Fibroblast of upper back skin (primary cell): ENCODE measurements at places on chromosomes 2 and 18.

DNA sequence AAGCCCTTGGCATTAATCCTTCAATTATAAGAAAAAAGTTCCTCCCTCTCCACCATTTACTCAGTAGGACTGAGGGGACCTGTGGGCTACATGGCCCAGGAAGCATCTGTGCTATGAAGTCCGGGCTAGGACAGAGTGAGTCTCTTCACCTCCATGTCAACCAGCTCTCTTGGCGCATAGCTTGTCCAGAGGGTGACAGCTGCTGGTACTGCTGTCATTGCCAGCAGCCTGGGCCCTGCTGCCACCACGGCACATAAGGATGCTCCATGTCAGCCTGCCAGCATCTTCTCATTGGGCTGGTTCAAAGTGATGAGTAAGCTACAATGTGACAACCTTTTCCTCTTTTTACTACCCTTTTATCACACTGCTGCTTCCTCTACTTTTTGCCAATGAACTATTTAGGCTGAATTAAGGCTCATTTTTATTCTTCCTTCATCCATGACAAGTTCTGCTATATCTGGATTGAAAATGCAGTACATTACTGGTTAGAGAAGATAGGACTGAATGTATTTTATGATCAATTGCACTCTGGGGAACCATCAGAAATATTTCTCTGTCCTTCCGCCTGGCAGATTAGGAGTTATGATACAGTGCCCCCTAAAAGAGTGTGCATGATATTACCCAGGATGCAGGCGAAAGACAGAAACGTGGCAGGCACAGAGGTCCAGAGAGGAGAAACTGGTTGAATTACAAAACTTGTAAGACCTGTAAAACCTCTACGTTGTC, 258.9 kb upstream of the TNP1 start:
- no peak for DNase-seq

GRCh38 chr18:63074981-63075404, 244.6 kb downstream of the BCL2 start:
- peak; percentile 49 for DNase-seq

- no peak for DNase-seq
Observed at GRCh38 chr2:127348426-127349000, 39.3 kb downstream of the MAP3K2 start.

DNA sequence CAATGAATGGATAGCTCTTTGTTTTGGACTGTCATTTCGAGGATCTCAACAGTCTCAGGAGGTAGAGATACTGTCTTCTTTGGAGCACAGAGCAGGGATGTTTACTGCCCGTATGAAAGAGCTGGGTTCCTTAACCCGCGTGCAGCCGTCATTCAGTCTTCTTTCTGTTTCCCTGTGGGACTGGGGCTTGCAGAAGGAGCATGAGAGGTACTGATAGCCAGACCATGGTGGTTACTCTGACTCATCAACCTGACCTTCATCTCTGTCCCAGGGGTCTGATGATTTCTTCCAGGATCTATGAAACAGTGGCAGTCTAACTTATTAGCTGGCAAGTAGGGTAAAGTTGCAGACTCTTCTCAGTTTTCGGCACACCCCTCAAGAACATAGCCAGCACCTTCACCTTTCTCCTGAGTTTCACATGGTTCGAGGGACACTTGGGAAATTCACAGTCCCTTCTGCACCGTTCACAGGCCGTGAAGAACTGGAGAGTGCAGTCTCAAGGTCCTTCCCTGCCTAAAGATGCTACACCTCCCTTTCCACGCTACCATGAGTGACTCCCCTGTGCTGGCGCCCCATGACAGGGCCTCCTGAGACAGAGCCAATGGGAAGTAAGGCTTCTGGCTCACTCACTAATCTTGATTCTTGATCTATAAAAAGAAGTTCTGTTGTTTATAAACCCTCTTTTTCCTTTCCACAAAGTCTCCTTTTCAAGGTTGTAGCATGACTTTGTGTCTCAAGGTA, 226.2 kb downstream of the MC4R start:
- peak; percentile 72 for DNase-seq

DNA sequence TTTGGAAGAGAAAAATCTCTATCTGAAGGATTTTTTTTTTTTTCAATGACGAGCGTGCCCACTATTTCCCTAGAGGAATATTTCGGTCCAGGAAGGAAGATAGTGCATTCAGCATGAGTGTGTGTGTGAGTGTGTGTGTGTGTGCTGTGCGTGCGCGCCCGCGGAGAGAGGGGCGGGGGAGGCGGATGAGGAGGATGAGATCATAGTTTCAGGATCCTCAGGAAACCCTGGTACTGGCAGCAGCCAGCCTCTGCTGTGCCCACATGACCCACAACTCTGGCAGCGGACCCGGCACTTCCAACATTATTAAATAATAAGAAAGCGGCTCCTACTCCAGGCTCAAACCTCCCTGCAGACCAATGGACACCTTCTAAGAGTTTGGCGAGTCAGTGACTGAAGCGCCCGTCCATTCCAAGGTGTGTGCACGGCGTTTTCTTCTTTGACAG, 217.0 kb upstream of the DTNA start:
- DNase-seq: peak; percentile 60

DNA sequence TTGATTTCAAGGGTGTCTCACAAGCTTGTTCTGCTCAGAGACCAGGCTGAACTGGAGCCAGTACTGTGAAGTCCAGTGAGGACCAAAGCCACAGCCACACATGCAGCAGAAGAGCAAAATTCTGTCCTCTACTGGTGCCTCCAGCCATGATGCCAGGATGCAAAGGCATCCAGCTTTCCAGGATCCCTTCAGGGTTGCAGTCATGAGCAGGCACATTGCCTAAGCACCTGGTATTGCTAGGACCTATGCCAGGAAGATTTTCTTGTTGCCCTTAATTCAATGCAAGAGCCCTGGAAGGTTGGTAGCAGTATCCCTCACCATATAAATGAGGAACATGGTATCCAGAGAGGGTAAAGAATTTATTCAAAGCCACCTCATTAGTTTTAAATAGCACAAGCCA, 78.9 kb upstream of the CYRIA start:
- no peak for DNase-seq
